ENCODE measurements at places on chromosomes 11 and 22. TPM values are rescaled to one million over a fixed set of nuclear protein-coding genes. Genes with fewer than 3 reads are reported as not detected.

The SNX32 gene
- not detected for total RNA-seq

The JAML gene
- total RNA-seq: not detected

The LYVE1 gene
- not detected for total RNA-seq

The RFPL3 gene
- total RNA-seq: not detected

The LRRN4CL gene
- 0.08 TPM for total RNA-seq

The OR5M3 gene
- total RNA-seq: not detected

The C11orf42 gene
- not detected for total RNA-seq

The OR5L2 gene
- total RNA-seq: not detected

The KCNJ5 gene
- 12.3 TPM for total RNA-seq

The RASSF10 gene
- total RNA-seq: 2.3 TPM

The TSPAN18 gene
- total RNA-seq: not detected

The SPI1 gene
- not detected for total RNA-seq

The UBQLN3 gene
- total RNA-seq: not detected

The ACR gene
- not detected for total RNA-seq

The OSBP2 gene
- total RNA-seq: 18.6 TPM

The HTR3B gene
- not detected for total RNA-seq

The SMTNL1 gene
- not detected for total RNA-seq
